ENCODE measurements at places on chromosomes 6 and 20. TPM values are rescaled to one million over a fixed set of nuclear protein-coding genes. Genes with fewer than 3 reads are reported as not detected.

DNA sequence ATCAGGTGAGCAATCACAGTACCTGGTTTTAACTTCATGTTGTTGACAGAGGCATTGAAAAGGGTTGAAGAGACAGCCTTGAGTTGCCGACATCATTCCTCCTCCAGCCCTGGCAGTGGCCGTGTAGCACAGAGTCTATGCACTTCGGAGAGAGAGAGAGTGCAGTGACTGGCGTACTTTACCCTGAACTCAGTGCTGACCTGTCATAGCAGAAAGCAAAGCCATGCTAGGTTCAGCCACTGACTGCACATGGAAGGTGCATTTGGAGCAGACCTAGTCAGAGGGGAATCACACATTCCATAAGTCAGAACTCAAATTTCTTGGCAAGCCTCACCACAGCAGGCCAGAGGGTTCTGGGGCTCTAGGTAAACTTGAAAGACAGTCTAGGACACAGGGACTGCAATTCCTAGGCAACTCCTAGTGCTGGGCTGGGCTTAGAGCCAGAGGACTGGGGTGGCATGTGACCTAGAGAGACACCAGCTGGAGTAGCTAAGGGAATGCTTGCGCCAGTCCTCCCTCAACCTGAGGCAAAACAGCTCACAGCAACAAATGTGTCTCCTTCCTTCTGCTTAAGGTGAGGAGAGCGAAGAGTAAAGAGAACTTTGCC lies 69.1 kb downstream of the ELOVL4 start:
- DNase-seq = no peak

GRCh38 chr20:16175322-16175961 lies 397.8 kb downstream of the KIF16B start:
- DNase-seq = no peak

Gene PRICKLE4
- total RNA-seq = 20.7 TPM

GRCh38 chr6:33430991-33431879 lies 11.4 kb downstream of the SYNGAP1 start:
- peak; percentile 84 for DNase-seq

Gene NKAIN2
- 9.5 TPM for total RNA-seq

Gene MLN
- not detected for total RNA-seq

DNA sequence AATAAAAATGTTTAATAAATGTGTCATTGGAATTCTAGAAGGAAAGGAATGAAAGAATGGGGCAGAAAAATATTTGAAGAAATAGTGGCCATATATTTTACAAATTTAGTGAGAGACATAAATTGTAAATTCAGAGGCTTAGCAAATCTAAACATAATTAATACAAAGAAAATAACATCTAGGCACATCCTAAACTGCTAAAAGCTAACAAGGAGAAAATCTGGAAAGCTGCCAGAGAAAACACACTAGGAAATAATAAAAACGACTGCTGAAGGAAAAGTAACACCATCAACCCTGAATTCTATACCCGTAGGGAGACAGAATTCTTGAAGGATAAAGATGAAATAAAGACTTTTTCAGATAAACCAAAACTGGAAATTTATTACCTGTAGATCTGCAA lies 23.8 kb downstream of the CYB5R4 start:
- DNase-seq = no peak

- no peak for DNase-seq
Measured at GRCh38 chr20:63831646-63831992, 555 bp upstream of the ZBTB46 start.

DNA sequence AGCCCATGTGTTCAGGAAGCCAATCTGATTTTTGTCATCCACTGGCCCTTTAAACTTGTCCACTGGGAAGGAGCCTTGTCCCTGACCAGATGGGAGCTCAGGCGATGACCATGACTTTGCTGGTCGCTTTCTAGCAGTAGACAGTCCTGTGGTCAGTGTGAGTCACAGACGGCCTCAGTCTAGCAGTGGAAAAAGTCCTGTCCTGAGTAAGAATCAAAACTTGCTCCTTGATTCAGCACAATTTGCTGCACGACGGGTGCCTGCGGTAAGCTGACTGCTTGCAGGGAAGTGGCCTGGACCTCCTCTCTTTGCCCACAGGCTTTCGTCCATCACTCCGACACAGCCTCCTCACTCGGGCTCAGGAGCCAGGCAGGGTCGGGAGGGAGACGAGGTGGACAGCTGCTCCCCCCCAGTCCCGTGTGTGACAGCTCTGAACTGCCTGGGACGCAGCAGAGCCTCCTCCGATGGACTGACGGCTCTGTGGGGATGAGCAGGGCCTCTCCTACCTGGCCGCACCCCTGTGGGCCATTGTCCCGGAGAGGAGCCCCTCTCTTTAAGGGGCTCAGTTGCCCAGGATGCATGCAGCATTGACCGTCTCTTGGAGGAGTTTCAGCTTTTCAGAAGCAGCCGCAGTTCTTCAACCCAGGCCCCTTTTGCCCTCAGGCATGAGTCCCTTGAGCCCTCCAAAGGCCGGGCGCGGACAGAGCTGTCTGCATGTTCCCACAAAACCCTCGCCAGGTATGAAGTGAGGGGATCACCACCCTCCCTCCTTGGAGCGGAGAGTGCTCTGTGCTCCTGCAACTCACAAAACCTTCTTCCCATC lies 209.2 kb downstream of the ANKRD60 start:
- DNase-seq = no peak

Gene BMP7
- 0.38 TPM for total RNA-seq

GRCh38 chr6:118400582-118400981 lies 147.5 kb upstream of the PLN start:
- DNase-seq = no peak
